ENCODE measurements at places on chromosomes 2 and 18.

DNA sequence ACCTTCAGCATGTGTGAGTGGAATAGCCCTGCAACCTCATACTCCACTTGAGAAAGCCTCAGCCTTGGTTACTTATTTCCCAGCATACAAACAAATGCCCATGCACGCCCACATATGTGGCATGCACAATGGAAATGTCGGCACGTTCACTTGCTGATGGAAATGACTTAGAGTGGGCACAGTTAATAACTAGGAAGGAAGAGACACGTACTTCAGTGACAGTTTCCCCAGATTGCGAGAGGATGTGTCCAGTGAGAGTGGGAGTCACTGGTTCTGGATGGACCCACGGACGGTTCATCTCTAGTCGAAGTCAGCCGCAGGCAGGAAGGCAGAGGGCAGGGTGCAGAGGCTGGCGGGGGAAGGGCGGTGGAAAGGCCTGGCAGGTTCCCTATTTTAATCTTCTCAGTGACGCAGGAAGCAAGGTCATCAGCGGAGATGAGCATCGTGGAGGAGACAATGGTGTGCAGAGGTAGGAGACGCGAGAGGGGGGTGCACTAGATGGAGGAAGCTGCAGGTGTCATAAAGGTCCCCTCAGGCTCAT lies 350.7 kb upstream of the MYT1L start:
- no peak for DNase-seq

GRCh38 chr2:222232372-222232771 lies 66.4 kb downstream of the PAX3 start:
- DNase-seq = no peak

GRCh38 chr2:9573840-9574239 lies 18.2 kb upstream of the ADAM17 start:
- no peak for DNase-seq

DNA sequence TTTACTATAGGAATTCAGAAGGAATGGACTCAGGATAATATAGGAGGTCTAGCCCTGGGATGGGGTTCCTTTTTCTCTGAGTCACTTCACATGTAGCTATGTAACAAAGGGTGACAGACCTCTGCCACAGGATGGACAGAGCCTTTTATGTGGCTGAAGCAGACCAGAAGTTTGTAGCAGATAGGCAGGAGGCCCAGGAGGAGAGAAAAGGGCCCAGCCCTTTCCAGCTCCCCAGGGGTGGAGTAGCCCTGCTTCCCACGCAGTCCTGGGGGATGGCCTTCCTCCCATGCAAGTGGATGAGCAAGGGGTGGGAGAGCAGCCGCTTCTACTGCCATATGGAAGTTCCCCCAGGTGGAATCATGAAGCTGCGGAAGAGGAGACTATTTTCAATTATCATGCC lies 40.3 kb downstream of the ARMC9 start:
- no peak for DNase-seq

DNA sequence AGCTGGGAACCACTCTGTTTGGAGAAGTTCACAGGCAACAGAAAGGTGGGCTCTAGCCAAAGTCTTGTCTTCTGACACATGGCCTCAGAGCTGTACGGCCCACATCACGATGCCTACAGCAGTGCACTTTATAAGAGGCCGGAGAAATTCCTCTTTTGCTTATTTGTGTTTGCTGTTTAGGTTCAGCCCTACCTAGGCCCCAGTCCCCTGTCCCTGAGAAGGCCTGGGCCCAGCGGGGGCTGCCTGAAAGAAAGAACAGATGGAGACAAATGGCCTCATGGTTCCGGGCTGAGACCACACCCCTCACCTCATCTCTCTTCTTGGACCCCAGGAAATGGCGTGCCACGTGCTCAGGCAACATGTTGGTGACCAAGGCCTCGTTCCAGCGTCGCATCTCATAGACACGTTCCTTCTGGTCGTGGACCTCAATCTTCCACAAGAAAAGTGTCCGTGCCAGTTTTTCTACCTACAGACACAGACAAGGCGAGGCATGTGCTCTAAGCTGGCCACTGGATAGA lies 30.9 kb downstream of the CENPO start:
- no peak for DNase-seq

DNA sequence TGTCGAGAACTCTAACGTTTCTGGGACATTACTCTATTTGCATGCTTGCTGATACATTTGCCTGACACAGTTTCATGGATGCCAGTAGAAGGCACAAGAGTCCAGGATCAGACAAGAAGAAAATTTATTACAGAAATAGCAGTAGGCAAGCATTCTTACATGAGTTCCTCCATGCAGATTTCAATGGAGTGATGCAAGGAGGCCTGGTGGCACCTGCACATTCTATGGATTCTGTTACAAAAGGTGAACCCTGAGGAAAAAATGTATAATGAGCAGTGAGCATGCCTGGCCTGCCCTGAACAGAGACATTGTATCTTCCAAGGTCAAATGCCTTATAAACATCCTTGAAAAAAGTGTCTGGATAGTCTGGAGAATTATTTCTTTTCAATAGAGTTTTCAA lies 142.9 kb downstream of the DSEL start:
- DNase-seq = no peak
